ENCODE measurements at places on chromosomes 2 and 18.

GRCh38 chr2:180246268-180246667, 239.2 kb upstream of the CWC22 start:
- DNase-seq, result no peak

DNA sequence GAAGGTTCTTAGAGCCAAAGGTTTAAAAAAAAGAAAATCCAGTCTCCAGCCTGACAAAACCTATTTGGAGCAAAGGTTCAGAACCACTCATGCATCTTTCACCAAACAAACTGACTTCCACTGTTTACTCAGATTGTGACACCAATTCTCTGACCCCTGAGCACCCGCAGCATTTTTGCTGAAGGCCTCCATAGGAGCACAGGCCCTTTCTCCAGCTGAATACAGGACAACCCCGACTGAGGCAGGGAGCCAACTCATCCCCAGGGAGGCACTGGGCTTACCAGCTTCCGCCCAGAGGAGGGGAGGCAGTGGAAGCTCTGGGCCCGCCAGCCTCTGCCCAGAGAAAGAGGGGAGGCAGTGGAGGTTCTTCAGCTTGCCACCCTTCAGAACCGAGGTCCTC, 51.0 kb upstream of the CNGA3 start:
- DNase-seq, result no peak

GRCh38 chr2:75539955-75540716, 20.6 kb downstream of the EVA1A start:
- DNase-seq, result no peak

DNA sequence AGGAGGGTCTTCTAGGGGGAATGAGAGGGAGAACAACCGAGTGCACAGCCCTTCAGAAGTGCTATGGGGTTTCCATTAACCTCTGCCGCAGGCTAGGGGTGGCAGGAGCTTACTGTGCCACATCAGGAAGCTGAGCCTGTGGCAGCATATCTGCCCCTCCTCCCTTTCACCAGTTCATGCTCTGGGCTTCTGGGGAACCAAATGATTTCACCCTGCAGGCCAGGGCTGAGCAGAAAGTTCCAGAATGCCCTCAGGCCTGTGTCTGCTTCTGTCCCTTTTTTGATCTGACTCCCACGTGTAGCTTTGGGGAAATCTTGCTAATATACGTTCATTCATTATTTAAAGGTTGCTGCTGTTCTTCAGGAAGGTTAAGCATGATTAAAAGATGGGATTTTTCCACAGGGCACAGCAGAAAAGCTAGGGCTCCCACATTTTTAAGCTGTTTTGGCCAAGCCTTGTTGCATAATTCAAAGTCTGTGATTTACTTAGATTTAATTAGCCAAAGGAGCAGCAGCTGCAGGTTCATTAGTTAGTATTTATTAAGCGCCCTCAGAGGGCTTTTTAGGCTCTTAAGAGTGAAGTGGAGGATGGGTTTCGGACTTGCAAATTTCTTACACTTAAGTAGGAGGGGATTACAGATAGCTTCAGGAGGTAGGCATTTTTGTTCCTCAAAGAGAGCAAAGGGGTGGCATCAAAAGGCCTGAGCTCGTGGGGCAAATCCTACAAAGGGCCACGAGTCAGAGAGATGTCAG, 10.2 kb downstream of the TMEM247 start:
- DNase-seq, result no peak

GRCh38 chr2:128380061-128380889, 61.6 kb upstream of the HS6ST1 start:
- DNase-seq, result no peak

DNA sequence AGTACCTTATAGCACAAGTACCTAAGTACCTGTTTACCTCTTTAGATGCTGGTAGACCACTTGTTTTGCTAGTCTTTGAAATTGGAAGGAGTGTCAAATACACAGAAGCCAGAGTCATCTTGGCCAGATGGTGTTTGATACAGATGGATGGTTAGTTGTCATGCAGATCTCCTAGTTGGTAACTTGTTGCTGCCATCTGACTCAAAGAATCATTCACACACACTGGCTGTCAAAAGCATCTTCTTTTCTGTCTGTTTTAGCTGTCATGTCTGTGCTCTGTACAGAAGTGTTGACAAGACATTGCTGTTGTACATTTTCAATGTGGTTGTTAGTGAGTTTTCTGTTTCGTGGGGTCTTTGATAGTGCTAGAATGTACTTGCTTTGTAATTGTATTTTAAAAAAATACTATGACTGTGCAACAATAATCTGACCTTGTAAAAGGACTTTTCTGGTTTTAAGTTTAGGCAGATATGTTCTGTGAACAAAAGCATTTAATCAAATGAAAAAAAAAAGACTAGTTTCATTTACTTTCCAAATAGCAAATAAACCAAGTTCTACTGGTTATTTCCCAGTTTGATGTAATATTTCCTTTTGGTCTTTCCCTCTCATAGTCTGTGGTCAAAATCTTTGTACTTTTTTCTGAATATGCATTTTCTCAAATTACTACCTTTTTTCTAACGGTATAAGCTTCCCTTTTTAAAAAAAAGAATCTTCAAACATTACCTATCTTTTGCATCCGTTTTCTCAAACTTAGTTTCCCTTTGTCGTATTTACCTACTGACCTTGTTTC, 39.9 kb downstream of the TANK start:
- no peak for DNase-seq

GRCh38 chr2:169073963-169074751, 4.8 kb downstream of the DHRS9 start:
- DNase-seq, result no peak

- no peak for DNase-seq
Observed at GRCh38 chr2:145090841-145091761, 571.2 kb upstream of the ZEB2 start.

GRCh38 chr2:157903151-157903550, 27.0 kb upstream of the ACVR1 start:
- no peak for DNase-seq

- DNase-seq, result no peak
Observed at GRCh38 chr2:17251171-17251570, 267.1 kb downstream of the RAD51AP2 start.

DNA sequence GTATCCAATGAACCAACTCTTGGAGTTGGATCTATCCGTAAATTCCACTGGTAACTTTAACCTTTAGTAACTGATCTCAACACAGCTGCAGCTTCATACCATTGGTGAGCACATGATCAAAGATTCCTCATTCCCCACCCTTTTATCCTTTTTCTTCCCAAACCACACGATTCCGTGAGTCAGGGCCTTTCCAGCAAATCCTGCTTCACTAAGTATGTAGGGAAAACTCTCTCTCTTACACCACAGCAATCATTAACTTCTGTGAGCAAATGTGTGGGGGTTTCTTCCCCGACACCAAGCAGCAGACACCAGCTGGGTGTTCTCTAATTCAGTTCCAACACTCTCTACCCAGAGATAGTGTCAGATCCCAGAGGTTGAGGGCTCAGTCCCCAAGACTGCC, 23.5 kb downstream of the ELP2 start:
- DNase-seq, result no peak

GRCh38 chr2:186751078-186751477, 57.2 kb downstream of the FAM171B start:
- DNase-seq, result no peak

DNA sequence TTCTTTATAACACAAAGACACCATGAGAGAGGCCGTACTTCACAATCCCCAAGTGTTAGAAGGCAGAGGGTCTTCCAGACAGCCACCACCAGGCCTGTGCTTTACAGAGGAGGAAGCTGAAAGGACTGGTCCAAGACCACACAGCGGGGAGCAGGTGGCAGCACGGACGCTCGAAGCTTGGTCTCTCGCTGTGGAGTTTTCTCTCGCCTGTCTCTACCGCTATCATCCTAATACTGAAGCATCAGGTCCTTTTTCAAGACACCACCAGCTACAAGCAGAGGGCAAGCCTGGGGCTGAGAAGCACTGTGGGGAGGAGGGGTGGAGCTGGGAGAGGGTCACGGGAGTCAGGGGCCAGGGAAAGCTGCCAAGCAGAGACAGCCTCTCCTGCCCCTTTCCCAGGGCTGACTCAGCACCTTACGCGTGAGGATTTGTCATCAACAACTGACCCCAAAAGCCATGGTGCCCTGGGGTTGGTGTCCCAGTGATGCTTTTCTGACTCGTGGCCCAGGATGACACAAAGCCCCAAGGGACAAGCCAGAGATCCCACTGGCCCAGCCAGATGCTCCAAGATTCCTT, 31.9 kb upstream of the FOSL2 start:
- DNase-seq, result peak; percentile 63
